Caudate nucleus (tissue), 63 donors: ENCODE measurements at places on chromosomes 6 and 20.

DNA sequence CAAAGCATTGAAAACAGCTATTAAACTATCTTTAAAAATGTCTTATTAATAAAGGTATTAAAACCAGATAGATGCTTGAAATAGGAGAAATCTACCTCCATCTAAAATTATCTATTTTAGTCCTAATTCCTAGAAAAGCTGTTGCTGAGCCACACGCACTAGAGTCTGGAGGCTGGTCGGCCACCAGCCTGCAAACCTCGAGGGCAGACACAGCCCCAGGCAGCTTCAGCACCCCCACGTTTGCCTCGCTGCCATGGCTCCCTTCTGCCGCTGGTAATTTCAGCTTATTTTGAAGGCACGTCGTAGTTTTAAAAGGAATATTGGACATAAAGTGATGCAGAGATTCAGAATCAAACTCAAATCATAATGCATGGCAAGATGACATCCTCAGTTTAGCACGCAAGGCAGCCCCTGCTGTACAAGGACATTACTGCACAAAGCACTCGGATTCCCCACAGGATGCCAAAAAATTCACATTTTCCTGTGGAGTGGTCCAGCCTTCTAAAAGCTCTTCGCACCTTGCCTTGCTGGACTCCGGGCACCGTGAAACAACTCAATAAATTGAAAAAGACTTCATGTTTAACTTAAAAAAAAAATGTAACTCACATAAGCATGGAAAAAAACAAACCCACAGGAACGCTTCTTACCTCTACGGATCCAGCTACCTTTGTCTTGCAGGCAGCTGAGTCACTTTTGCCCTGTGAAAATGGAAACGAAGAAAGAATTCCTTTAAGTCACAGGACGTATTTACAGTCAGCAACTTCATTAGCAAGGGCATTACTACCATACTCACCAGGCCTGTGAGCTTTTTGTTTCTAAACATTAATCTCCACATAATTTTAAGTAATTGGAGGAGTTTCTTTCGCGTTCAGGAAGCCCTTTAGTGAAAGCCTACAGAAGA lies 143.4 kb upstream of the RPS6KA2 start:
- no peak for DNase-seq

DNA sequence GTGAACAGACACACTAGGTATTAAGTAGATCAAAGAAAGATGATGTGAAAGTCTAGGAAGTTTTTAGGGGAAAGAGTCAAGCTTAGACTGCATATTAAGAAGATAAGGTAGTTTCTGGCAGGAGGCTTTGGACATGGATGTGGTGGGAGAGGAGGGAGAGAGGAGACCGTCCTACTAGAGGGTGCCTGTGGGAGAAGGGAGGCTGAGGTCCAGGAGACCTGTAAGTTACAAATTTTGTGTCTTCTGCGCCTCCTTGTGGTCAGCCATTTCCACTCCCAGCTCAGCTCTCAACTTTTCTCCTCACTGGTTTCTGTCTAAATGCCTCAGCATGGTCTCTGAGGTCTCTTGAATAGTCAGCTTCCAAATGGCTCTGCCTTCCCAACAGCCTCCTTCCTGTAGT lies 193.5 kb downstream of the UNC5CL start:
- no peak for DNase-seq

DNA sequence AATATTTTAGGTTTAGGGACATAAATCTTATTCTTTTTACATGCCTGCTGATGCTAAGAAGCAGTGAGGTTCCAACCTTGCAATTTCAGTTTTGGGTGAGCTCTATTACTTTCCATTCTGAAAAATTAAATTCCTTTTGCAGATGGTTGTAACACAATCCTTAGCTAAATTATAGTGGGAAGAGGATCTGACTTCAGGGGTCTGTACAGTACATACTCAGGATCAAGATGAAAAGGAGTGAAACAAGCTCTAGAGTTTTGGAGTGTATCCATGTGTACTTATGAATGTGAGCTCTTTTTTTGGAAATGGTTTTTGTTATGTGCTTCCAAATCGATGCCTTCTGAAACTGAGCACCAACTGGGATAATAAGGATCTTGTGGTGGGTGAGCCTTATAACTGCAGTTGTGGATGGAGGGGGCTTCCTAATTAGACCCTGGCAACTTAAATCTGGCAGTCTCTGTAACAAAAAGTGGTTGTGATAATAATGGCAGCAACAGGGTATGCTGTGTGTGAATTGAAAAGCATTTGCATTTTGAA lies 218.8 kb upstream of the MAP3K7 start:
- DNase-seq = no peak

DNA sequence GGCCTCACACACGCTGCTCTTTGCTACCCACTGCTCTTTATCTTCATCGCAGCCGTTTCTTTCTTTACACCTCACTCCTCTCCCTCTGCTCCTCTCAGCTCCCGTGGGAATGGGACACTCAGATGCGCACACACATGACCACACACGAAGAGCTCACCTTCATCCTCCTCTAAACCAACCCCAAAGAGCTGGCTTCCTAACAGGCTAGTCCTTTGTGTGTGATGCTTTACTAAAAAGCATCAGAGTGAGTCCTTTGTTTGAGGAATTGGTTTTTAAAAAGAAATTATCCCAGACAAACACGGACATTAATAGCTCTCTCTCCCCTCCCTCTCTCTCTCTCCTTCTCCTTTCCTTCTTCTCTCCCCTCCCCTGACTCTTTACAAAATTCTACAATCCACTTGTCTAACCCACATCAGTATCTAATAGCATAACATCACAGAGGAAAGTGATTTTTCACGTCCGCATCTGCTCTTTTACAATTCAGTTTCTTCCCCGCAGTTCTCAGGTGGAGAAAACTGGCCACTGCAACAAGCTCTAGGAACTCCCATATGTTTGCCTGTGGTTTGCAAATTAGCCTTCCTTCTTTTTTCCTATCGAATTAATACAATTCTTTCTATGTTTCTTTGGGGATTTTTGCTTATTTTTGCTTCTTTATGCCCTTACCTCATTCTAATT lies 306.8 kb upstream of the CNR1 start:
- DNase-seq = no peak

DNA sequence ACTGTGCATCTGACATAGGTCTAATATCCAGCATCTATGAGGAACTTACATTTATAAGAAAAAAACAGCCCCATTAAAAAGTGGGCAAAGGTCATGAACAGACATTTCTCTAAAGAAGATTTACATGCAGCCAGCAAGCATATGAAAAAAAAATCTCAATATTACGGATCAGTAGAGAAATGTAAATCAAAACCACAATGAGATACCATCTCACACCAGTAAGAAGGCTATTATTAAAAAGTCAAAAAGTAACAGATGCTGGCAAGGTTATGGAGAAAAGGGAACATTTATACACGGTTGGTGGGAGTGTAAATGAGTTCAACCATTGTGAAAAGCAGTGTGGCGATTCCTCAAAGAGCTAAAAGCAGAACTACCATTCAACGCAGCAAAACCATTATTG lies 13.1 kb downstream of the METTL24 start:
- no peak for DNase-seq

DNA sequence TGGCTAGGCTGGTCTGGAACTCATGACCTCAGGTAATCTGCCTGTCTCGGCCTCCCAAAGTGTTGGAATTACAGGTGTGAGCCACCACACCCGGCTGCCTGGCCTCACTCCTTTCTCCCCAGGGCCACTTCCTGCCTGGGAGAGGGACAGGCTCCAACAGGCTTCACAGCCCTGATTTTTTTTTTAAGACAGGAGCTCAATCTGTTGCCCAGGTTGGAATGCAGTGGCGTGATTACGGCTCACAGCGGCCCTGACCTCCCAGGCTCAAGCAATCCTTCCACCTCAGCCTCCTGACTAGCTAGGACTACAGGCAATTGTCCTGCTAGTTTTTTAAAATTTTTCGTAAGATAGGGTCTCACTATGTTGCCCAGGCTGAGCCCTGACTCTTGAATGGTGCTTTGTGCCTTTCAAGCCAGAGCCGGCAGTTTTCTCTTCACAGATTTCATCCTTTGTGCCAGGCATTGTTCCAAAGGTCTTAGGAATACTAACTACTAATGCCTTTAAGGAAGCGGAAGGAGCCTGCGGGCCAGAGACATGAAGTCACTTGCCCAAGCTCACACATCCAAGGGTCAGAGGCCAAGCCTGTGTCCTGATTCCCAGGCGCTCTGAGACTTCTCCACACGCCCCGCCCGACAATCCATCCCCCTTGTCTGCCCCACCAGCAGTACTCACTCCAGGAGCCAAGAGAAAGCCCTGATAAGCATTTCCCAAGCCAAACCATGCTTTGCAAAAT lies 19.2 kb downstream of the CAPN11 start:
- no peak for DNase-seq

GRCh38 chr6:10177704-10178103 lies 237.2 kb downstream of the TFAP2A start:
- no peak for DNase-seq

DNA sequence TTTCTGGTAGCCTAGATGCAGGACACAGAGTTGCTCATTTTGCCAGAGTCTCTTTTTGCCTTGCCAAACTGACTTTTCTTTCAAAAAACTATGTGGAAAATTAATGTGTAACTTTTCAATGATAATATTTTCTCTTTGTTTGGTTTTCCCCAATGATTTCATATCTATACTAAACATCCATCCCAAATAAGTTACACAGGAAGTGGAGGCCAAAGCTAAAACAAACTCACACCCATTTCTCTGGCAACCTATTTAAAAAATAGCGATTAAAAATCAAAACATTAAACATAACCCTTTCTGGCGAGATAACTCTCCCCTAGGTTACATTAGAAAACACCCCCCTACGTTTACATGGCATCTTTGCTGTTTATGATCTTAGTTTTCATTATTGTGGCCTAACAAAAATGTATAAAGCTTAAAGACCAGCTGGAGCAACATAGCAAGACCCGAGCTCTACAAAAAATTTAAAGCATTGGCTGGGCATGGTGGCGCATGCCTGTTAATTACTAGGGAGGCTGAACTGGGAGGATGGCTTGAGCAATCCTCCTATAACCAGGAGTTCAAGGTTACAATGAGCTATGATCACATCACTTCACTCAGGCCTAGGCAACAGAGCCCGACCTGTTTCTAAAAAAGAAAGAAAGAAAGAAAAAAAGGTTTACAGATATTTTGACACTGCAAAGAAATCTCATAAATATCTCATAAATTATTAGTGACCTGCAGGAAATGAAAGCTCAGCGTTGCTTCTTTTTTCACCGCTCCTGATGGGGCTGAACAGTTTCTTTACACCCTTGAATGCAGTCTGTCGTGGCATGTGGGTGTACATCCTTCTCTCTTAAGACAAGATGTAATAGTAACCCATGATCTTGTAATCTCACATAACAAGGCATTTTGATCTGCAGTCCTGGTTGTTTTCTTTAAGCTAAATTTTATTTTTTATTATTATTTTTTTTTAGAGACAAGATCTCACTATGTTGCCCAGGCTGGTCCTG lies 32.8 kb upstream of the CEP85L start:
- DNase-seq = no peak

DNA sequence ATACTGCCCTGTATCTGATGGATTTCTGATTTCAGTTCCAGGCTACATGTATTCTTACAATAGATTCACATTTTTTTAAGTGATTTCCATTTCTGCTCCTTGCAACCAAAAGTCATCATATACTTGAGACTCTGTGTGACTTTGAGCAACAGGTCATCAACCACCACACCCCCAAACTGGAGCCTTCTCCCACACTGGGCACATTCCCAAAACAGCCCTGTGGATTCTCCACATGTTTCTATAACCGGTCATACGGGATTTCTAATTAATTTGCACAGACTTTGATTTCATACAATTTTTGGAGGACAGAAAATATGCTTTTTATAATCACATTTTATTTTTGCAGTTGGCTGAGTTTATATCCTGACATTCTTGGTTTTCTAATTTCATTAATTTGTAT lies 317.2 kb upstream of the ID4 start:
- no peak for DNase-seq

GRCh38 chr6:141532211-141532610 lies 600.5 kb upstream of the GJE1 start:
- no peak for DNase-seq

GRCh38 chr6:84512391-84512790 lies 252.0 kb downstream of the TBX18 start:
- DNase-seq = no peak

DNA sequence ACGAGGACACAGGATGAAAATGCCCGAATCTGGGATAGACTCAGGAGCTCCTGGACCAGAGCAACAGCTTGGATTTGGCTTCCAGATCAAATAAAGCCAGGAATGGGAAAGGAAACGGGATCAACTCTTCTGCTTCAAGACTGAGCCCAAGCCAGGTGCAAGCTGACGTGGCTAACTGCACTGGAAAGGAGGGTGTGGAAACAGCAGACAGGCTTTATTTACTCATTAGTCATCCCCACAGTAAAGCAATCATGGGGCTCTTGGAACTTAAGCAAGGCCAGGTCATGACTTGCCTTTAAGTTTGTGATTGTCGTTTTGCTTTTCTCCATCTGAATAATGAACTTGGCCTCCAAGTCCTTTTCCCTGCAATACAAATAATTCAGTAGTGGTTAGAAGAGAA lies 45.2 kb downstream of the KIF16B start:
- no peak for DNase-seq

DNA sequence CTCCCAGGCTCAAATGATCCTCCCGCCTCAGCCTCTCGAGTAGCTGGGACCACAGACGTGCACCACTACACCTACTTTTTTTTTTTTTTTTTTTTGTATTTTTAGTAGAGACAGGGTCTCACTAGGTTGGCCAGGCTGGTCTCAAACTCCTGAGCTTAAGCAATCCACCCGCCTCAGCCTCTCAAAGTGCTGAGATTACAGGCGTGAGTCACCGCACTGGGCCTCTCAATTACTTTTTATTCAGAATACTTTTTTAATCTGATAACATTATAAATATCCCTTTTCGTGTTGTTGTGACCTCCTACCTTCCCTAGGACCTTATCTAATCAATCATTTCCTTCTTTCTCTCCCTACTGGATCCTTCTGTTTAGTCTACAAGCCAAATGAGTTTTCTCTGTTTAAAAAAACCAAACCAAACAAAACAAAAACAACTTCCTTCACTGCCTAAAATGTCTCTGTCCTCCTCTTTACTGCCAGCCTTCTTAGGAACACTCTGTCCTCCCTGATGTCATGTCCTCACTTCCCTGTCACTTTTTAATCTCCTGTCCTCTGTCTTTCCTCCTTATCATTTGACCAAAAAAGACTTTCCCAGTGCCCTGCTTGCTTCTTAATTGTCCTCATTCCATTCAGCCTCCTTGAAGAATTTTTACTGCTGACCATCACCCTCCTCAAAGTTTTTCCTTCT lies 85.0 kb downstream of the CAP2 start:
- DNase-seq = no peak

GRCh38 chr6:99575544-99576227 lies 7.2 kb upstream of the CCNC start:
- no peak for DNase-seq

DNA sequence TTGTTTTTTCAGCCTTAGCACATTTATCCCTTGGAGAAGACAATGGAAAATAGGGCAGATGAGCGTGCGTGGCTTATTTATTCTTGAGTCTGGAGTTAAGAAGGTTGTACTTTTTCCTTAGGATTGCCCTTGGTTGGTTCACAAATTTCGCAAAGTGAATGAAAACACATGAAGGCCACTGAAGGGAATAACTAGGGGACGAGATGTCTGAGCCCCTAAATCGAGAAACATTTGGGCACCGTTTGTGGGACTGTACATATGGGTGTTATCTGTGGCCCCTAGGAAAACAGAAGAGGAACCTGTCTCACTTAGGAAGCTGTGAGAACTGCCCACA lies 19.4 kb upstream of the TRIM27 start:
- no peak for DNase-seq

GRCh38 chr6:15897063-15897876 lies 231.6 kb upstream of the MYLIP start:
- DNase-seq = no peak

GRCh38 chr20:4728120-4728760 lies 6.5 kb downstream of the PRND start:
- DNase-seq = no peak

GRCh38 chr6:54085541-54085940 lies 25.7 kb upstream of the MLIP start:
- no peak for DNase-seq
